Fibroblast of skin of right biceps (primary cell): ENCODE measurements at places on chromosomes 6 and 20.
A peak's percentile ranks its signal among the peaks of the same experiment; 100 is the strongest.

DNA sequence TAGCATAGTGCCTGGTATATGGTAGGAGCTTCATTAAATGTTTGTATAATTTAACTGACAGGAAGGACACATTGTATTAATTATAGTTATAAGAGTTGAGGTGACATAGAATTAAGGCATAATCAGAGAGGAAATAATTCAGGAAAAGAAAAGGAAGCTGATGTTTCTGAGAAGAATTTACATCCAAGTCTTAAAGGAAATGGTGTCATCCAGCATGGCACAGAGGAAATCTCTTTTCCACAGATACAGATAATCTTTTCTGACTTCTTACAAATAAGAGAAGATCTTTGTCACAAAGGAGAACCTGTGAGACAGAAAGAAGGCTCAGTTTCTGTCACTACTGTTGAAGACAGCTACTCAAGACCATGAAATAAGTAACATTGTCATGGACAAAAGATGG lies 222.5 kb downstream of the GJA1 start:
- DNase-seq: no peak

DNA sequence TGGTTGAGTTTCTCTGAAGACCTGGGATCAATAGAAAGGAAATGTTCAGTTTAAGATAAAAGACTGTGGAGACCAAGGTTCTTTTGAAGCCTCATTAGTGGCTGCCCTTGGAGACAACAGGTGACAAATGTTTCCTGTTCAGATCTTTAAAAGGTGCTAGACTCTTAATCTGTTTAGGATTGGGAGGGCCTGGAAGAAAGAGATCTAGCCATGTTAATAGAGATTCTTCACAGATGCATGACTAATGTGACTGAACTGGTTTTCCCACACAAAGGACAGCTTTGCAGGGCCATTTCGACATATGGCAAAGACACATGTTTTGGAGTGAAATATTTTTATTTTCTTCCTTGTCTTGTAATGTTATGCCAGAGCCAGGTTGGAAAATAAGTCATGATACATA lies 82.2 kb downstream of the WDR27 start:
- DNase-seq: peak; percentile 66

- DNase-seq: no peak
Observed at GRCh38 chr6:84151669-84152068, 75.8 kb downstream of the CEP162 start.

DNA sequence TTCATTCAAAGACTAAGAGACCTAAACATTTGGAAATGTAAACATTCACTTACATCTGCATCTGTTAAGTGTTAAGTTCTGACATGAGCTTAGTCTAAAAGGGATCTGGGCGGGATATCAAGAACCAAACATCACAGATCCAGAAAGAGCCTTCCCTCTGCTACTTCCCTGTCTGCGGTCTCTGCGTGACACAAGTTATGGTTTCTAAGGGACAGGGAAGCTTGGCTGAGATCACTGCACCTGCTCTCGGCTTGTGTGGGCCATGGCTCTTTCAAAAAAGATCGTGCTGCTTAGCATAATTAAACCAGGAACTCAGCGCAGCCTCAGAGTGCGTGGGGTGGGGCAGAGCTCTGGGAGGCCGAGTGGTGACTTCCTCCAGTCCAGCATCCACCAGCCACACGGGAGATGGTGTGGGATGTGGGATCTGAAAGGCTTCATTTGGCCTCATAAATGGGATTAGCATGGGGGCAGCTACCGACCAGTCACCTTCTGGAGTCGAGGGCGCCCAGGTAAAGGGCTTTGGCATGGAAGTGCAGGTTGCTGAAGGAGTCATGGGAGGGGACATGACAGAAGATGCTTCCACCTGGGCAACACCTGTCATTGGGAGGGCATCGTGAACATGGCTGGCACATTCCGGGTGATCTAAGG lies 16.7 kb upstream of the RAMACL start:
- no peak for DNase-seq

GRCh38 chr6:131117878-131118277 lies 17.4 kb upstream of the AKAP7 start:
- no peak for DNase-seq

- DNase-seq: peak; percentile 45
Observed at GRCh38 chr20:7691647-7692269, 248.5 kb downstream of the HAO1 start.

GRCh38 chr6:22236626-22237414 lies 60.0 kb downstream of the PRL start:
- DNase-seq: peak; percentile 99

DNA sequence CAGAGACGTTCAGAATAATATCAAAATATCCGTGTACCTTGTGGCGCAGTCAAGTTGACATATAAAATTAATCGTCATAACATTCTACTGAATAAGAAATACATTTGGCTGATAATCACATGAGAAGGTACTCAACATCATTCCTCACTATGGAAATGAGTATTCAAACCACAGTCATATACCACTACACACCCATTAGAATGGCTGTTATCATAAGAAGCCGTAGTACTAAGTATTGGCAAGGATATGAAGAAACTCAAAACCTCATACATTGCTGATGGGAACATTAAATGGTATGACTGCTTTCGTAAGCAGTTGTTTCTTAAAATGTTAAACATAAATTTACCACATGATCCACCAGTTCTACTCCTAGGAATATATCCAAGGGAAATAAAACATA lies 244.7 kb downstream of the CDKAL1 start:
- no peak for DNase-seq

- DNase-seq: no peak
Observed at GRCh38 chr6:109807881-109808280, 116.8 kb downstream of the FIG4 start.

GRCh38 chr6:54959820-54960219 lies 113.2 kb downstream of the FAM83B start:
- DNase-seq: no peak

GRCh38 chr6:14274546-14275492 lies 157.2 kb downstream of the CD83 start:
- no peak for DNase-seq

GRCh38 chr20:10984913-10985312 lies 311.1 kb upstream of the JAG1 start:
- no peak for DNase-seq

DNA sequence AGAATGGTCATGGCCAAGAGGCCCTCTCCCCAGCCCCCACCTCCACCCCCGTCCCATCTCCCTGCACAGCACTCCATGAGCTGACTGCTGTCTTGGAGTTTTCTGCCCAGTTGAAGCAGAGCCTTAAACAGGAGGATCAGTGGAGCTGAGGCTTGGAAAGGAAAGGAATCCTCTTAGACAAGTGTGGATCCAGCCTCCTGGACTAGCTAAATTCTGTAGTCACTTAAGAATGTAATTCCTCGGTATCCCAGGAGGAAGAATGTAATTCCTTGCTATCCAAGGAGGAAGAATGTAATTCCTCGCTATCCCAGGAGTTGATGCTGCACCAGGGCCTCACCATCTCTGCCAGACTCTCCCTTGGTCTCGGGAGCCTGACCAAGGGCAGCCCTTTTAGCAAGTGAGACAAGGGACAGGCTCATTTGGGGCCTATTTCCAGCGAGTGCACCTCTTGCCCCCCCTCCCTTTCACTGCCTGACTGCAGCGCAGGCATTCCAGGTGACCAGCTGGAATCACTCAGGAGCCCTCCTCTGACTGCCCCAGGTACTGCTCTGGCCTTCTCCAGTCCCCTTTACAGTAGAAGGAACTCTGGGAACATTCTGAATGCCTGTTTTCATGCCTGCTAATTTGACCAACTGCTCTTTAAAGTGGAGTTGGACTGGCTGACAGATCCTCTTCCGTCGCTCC lies 76.2 kb downstream of the TCP11 start:
- no peak for DNase-seq

DNA sequence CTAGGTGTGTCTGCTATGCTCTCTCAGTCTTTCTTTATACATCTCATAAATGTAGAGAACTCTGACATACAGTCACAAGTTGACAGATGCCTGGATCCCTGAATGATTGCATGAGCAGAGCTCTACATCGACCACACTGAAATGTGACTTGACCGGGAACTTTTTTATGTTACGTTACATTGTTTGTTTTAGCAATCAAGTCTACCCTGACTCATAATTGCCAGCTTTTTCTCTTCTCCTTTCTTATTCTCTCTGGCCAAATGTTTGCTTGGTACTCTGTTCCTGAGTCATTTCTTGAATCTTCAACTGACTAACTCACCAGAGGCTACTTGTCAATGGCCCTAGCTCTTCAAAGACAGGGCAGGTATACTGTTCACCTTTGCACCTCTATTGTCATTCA lies 213.6 kb upstream of the DTNBP1 start:
- DNase-seq: peak; percentile 75

GRCh38 chr6:169620171-169621130 lies 81.4 kb downstream of the WDR27 start:
- DNase-seq: peak; percentile 81

DNA sequence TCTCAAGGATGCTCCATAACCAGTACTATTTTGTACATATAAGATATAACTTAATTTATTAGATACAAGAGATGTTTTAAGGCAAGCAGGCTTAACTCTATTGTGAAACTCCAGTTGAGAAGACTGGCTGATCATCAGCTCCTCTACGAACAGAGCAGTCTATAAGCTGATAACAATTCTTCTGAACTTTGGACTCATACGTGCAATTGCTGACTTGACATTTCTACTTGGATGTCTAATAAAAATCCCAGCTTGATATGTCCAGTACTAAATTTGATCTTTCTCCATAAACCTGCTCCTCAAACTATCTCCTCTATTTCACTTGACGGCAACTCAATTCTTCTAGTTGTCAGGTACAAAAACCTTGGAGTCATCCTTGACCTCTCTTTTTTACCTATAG lies 141.9 kb downstream of the HS3ST5 start:
- DNase-seq: no peak

- DNase-seq: no peak
Observed at GRCh38 chr6:166767230-166767629, 140.2 kb upstream of the RPS6KA2 start.
